Activated T-helper 1 cell treated with anti-CD3 and anti-CD28 coated beads, Interleukin-12 subunit alpha, Interleukin-12 subunit beta, Interleukin-2, Interleukin-4 antibody, amounts not matched to agents 30 ng/mL and 10 ng/mL and 1 ng/mL, durations not matched to agents 14 hours and 24 hours and 36 hours (primary cell): ENCODE measurements at places on chromosomes 3 and 15. TPM values are rescaled to one million over a fixed set of nuclear protein-coding genes. Genes with fewer than 3 reads are reported as not detected.
A peak's percentile ranks its signal among the peaks of the same experiment; 100 is the strongest.

- no peaks in the 10 kb centered on the region for H3K36me3 ChIP-seq
Observed at GRCh38 chr3:12891391-12891984, 50.1 kb upstream of the RPL32 start.

GRCh38 chr3:62065985-62066693 lies 307.2 kb downstream of the FEZF2 start:
- no peaks in the 10 kb centered on the region for H3K27me3 ChIP-seq
- no peak for DNase-seq
- H3K4me3 ChIP-seq, result no peak overlapping the region

- peaks cover 3% of the 10 kb centered on the region for H3K36me3 ChIP-seq
- peak overlapping the region; percentile 49 for H3K4me3 ChIP-seq
- H3K4me1 ChIP-seq, result peaks cover 21% of the 10 kb centered on the region
- peak overlapping the region; percentile 95 for H3K27ac ChIP-seq
- DNase-seq, result no peak
- peaks cover 6% of the 10 kb centered on the region for H3K27me3 ChIP-seq
Observed at GRCh38 chr3:51500632-51501131, 867 bp upstream of the DCAF1 start.

DNA sequence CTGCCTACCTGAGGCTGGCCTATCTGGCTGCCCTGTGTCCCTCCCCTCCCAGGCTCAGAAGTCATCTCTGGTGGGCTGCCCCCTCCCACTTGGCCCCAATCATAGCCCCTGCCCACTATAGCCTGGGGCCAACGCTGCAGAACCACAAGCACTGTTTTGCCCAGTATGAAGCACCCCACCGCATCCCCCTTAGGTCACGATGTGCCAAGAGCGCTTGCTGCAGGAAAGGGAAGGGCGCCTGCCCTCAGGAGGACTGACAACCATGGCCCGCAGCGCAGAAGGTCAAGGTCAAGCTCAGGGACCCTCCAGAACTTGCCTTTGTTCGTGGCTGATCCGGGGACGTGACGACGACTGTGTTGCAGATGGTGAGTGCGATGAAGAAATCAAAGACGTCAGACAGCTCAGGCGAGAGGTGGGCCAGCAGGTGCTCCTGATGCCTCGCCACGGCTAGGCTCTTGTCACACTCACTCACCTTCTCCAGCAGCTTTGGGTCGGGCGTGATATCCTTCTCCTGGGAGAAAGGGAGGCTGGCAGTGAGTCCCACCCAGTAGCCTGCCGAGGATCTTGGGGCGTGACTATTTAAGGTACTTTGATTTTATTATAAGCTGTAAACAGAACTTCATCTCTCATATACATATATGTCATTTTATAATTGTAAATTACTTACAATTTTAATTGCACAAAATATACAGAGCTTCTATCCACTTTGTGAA lies 146.6 kb downstream of the ATP10A start:
- H3K4me3 ChIP-seq, result no peak overlapping the region
- H3K4me1 ChIP-seq, result no peaks in the 10 kb centered on the region
- no peaks in the 10 kb centered on the region for H3K27me3 ChIP-seq
- H3K27ac ChIP-seq, result no peak overlapping the region

- H3K27ac ChIP-seq, result no peak overlapping the region
- no peak overlapping the region for H3K4me3 ChIP-seq
- no peaks in the 10 kb centered on the region for H3K36me3 ChIP-seq
Observed at GRCh38 chr3:3089017-3089416, 21.2 kb downstream of the IL5RA start.

Gene PLA2G4B
- total RNA-seq, result 6.0 and 6.7 TPM in 2 replicates

Gene SERPINI2
- total RNA-seq, result not detected in 2 replicates

Gene POTEB3
- not detected in 2 replicates for total RNA-seq

Gene VILL
- total RNA-seq, result 11.6 and 13.4 TPM in 2 replicates

Gene APOD
- total RNA-seq, result 3.4 and 4.0 TPM in 2 replicates
